ENCODE measurements at places on chromosomes 5 and 9.

DNA sequence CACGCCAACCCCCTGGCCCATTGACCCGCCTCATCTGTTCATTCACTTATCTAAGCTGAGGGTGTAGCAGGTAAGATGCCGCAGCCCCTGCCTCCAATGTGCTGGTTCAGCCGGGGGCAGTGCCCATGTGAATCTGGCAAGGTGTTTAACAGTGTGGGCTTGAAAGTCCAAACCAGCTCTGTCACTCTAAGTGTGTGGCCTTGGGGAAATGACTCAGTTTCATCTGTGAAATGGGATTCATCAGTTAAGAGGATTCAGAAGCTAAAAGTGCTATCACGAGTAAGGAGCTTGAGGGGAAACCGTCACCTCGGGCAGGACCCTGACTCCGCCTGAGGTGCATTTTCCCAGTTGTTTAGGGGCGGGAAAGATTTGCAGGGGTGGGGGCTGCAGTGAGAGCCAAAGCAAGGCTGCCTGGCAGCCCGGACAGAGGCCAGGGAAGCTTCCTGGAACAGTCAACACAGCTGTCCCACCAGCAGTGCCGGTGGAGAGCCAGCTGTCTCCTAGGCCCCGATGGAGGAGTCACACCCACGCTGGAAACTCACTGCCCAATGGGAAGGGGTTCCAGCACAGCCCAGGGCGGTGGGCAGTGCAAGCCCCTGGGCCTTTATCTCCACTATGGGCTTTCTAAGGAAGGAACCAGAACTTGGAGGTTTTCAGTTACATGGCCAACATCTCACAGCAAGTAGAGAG is 9.7 kb upstream of the URM1 start:
- DNase-seq = no peak

GRCh38 chr5:72651779-72652178 is 144.6 kb upstream of the ZNF366 start:
- DNase-seq = no peak

DNA sequence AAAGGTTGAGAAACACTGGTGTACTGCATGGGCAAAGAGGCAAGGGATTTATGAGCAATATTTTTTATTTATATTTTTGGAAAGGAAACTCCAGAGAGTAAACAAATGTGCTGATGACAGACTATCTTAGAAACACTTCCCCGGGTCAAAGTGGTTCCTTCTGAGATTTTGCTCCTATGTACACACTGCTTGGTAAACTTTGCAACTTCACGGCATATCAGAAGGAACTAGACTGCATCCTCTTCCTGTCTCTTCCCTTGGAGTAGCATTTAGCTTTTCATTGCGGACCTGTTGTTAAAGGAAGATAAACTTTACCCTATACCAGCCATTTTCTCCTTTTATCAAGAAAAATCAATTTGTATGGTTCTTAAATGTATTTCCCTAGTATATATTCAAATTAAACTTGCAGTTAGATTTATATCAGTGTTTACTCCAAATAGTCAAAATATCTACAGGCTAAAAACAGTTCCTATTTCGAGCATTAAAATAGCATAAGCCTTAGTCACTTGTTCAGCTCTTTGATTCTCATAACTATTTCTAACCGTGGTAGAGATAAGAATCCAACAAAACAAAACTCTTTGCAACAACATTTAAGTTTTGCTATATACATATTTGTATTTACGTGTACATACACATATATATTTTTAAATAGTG is 48.0 kb upstream of the LRRC19 start:
- DNase-seq = no peak

DNA sequence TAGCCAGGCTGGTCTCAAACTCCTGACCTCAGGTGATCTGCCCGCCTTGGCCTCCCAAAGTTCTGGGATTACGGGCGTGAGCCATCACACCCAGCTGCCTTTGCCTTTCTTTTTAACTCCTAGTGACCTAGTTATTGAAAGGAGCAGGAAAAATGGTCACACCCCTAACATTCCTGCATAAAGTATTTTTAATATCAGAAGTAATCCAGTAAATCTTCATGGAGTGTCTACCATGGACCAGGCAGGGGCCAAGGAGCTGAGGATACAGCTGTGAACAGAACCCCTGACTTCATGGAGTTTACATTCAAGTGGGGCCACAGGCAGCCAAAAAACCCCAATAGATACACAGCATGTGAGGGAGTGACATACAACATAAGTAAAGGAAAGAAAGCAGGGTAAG is 18.3 kb upstream of the F2RL1 start:
- DNase-seq = no peak

DNA sequence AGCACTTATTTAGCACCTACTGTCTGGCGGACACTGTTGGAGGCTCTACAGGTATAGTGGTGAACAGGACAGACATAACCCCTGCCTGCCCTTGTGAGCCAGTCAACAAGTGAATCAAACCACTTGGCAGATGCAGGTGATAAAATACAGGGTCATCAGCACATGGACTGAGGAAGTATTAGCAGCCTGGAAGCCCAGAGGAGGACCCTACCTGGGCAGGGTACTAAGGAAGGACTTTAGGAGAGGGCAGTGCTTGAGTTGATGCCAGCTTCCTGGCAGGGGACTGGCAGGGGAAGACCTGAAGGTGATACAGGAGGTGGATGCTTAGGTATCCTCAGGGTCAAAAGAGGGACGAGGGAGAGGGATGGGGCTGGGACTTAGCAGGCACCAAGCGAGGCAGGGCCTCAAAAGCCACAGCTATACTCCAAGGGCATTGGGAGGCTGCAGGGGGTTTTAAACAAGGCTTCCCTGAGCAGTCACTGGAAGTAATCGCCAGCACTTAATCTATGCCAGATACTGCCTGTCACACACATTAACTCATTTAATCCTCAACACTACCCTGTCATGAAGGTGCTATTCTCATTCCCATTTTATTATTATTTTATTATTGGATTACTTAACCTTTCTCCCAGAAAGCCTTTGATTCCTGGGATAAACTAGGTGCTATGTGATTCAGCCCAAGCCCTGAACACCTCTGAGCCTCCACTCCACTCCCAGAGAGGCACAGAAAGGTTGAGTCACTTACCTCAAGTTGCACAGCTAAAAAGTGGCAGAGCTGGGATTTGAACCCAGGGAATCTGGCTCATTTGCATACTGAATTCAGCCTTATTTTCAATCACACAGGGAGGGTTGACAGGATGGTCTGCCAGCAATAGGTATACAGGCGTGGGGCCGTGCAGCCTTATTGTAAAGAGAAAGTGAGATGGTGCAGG is 63.8 kb upstream of the ORM1 start:
- DNase-seq = no peak

DNA sequence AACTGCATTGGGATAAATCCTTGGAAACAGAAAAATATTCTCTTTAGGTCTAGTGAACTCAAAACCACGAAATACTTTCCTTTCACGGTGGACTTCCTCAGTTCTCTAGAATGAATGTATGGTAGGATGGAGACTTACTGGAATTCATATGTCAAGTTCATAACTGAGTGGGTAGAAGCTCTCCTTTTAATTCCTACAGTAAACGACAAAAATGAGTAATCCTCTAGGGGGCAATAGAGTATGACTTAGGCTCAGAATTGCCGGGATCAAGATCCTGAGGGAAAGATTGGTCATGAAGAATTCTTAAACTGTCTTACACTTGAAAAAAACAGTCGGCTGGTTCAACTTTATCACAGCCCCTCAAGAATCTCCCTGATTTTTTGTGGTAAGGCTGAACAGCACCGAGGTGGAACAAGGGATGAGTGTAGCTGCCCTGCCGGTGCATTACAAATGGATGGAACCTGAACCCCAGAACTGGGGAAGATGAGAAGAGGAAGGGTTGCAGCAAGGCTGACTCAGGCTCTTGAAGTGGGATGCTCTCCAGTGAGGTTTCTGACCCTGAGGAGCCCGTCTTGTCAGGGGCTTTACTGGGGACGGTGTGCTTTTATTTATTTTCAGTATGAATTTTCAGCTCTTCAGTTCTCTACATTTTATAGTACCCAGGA is 14.0 kb upstream of the LOX start:
- no peak for DNase-seq

- DNase-seq = no peak
These were observed 66.0 kb upstream of the ORM1 start for GRCh38 chr9:114256827-114257328.

DNA sequence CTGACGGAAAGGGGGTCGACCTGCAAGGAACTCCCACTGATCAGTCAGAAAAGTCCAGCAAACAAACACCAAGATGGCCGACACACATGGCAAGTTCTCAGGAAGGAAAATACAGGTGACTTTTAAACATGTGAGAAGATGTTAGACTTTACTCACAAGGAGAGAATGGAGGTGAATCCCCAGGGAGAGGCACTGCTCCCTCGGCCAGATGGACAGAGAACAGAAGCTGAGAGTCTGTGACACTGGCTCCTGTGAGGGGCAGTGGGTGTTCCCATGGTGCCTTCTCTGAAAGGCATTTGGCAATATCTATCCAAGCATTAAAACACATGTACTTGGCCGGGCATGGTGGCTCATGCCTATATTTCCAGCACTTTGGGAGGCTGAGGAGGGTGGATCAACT is 22.8 kb downstream of the COL5A1 start:
- DNase-seq = no peak

DNA sequence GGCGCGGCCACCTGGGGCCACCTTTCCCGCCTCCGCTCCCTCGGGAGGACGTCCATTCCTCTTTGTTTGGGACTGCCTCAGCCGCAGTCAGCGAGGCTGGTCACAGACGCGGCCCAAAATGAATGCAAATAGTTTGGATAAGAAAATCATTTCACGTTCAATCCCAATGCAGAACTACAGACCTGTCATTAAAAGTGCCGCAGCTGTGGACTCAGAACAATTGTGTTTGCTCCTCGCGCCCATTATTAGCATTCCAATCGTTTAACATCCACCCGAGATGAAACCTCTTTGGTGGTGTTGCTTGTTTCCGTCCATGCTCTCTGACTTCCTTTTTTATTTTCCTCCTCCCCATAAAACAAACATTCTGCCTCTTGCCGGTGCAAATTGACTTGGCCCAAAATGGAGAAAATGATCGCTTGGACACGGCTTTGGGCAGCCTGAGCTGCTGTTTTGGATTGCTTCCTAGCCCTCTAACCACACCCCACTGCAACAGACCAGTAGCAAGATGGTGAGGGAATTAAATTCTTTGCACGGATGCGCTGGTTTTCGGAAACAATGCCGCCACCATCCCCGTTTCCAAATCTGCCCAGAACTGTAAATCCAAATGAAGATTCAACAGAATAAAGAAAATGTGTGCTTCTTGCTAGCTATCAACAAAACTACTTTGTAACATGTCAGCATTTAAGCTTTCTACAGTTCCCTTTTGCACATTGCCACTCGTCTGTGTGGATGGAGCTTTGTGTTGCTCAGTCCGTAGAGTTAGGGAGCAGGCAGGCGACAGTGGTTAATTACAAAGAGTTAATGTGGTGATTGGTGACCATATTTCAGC is 784 bp downstream of the NLN start:
- no peak for DNase-seq

DNA sequence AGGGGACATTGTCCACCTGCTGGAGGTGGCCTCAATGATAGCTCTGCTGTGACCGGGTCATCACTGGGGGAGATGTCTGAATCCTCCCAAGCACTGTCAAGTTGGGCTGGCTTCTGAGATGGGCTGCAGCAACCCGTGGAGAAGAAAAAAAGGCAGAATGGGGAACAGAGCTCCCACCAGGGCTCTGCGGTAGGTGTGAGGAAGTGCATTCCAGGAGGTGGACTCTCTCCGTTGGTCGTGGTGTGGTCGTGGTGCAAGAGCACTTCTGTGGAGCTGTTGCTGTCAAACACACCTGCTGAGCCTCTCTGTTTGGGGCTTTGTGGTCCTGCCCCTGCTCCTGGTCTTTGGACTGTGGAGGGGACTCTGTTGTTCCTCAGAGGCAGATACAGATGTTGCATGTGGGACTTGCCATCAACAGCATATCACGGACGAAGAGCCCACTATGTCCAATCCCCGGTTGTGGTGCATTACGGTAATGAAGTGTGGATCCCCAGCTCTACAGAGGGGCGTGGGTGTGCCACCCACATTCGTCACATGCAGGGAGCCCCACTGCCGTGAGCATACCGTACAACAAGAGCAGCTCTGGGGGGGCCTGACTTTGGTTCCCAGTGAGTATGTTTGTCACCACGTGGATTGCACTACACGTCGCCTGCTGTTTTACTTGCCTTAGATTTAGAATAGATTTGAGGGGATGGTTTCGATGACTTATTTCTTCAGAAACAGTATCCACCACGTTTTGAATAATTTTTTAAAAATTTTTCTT is 36.0 kb upstream of the PITX1 start:
- no peak for DNase-seq

DNA sequence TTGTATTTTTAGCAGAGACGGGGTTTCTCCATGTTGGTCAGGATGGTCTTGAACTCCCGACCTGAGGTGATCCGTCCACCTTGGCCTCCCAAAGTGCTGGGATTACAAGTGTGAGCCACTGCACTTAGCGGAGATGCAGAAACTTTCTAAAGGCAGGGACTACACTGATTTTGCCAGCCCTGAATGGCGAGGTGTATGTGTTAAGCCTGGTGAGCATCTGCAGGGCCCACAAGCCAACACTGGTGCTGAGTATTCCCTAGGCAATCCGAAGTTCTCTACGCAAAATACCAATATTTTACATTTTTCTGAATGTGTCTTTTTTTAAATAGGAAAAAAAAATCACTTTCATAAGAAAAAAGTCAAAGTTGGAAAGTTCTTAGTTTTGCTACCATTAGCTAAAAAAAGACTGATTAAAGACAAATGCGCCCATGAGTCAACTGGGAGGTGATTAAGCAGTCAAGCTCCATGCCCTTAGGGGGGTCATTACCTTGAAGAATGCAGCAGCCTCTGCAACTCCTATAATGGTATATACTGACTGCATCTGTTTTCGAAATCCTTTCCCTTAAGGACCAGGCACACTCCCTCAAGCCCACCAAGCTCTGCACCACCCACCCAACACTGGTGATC is 502.8 kb downstream of the BNC2 start:
- DNase-seq = no peak

GRCh38 chr5:103938146-103938695 is 375.6 kb upstream of the NUDT12 start:
- no peak for DNase-seq

GRCh38 chr5:39256477-39257235 is 37.3 kb upstream of the FYB1 start:
- no peak for DNase-seq

DNA sequence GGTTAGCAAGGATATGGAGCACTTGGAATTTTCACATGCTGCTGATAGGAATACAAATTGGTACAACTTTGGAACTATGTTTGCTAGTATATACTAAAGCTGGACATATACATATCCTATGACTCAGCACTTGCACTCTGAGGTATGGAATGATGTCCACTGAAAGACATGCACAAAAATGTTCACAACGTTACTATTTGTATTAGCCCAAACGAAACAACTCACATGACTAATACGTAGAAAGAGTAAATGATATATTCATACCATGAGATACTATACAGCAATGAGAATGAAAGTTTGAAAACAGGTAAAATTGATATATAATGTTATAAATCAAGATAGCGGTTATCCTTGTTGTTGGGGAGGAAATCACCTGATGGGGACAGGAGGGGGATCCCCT is 45.5 kb upstream of the CDC42SE2 start:
- DNase-seq = no peak

- no peak for DNase-seq
These were observed 16.4 kb upstream of the ANXA6 start for GRCh38 chr5:151173711-151174611.

Data from stimulated activated CD8-positive, alpha-beta memory T cell treated with anti-CD3 and anti-CD28 coated beads, Interleukin-4, amount 100 ng/mL, for 4 hours (primary cell).